ENCODE measurements at places on chromosomes 16 and 17. TPM values are rescaled to one million over a fixed set of nuclear protein-coding genes. Genes with fewer than 3 reads are reported as not detected.

SHISA9 gene
- 24.0 TPM for total RNA-seq

TPSAB1 gene
- 17.7 TPM for total RNA-seq

WFDC1 gene
- 80.8 TPM for total RNA-seq

KRT33A gene
- not detected for total RNA-seq

GRCh38 chr17:20993863-20994778 is 48.7 kb downstream of the USP22 start:
- no peaks in the 10 kb centered on the region for H3K36me3 ChIP-seq
- H3K27me3 ChIP-seq: no peaks in the 10 kb centered on the region
- H3K4me1 ChIP-seq: peaks cover 9% of the 10 kb centered on the region
- no peak overlapping the region for H3K4me3 ChIP-seq
- no peak overlapping the region for H3K27ac ChIP-seq

GRCh38 chr16:87461466-87461991 is 31.3 kb downstream of the ZCCHC14 start:
- peak; percentile 89 for DNase-seq
- H3K4me3 ChIP-seq: no peak overlapping the region
- peaks cover 3% of the 10 kb centered on the region for H3K4me1 ChIP-seq
- peak overlapping the region; percentile 25 for H3K27ac ChIP-seq
- H3K27me3 ChIP-seq: no peaks in the 10 kb centered on the region
- no peaks in the 10 kb centered on the region for H3K36me3 ChIP-seq

DNA sequence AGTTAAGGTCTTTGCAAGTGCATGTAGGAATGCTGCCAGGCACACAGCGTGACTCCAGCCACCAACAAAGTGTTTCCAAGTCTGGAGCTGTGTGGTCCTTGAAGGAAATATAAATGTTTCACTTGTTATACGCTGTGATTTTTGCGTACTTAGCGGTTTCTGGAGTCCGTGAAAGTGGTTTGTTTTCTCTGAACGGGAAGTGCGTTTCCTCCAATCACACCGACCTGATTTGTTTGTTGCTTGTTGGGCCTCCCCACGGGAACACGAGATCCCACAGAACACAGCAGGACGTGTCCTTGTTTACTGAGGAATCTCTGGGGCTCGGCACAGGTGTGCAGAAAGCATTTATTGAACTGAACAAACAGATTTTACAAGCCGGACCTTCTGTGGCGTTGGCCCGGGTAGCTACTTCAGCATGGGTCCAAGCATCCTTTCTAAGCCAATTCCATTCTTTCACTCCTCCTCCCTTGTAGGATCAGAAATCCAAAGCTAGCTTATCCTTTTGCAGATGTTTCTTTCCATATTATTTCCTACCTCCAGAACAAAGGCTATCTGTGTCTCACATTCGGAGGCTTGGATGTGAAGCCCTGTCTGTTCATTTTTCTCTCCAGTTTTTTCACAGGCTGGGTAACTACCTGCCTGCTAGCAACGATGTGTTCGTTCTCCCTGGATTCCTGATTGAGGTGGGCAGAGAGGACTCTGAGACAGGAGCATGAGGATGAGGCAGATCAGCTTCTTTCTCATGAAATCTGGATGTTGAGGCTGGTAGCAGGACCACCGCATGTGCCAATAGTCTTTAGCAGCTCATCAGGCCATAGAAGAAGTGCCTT is 44.6 kb downstream of the ABAT start:
- peaks cover 7% of the 10 kb centered on the region for H3K4me1 ChIP-seq
- H3K4me3 ChIP-seq: no peak overlapping the region
- peak overlapping the region; percentile 39 for H3K27ac ChIP-seq
- H3K27me3 ChIP-seq: no peaks in the 10 kb centered on the region
- no peaks in the 10 kb centered on the region for H3K36me3 ChIP-seq

DNA sequence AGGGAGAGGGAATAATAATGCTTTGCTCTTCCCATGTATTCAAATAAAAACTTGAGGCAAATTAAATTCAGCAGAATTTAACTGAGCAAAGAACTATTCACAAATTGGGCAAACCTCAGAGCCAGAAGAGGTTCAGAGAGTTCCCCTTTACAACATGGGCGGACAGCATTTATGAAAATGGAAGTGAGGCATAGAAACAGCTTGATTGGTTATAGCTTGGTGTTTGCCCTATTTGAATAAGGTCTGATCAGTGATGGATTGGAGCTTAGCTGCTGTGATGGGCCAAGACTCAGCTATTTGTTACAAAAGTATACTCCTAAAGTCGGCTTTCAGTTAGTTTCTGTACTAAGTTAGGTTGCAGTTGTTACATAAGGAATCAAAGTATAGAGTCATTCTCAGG is 63.0 kb downstream of the TMEM100 start:
- H3K4me3 ChIP-seq: no peak overlapping the region
- no peaks in the 10 kb centered on the region for H3K36me3 ChIP-seq
- no peak overlapping the region for H3K27ac ChIP-seq
- H3K27me3 ChIP-seq: no peaks in the 10 kb centered on the region

- no peaks in the 10 kb centered on the region for H3K4me1 ChIP-seq
- H3K4me3 ChIP-seq: no peak overlapping the region
- no peaks in the 10 kb centered on the region for H3K27me3 ChIP-seq
- no peaks in the 10 kb centered on the region for H3K36me3 ChIP-seq
- no peak for DNase-seq
- no peak overlapping the region for H3K27ac ChIP-seq
These were observed 12.9 kb upstream of the MTMR4 start for GRCh38 chr17:58527306-58527705.

DNA sequence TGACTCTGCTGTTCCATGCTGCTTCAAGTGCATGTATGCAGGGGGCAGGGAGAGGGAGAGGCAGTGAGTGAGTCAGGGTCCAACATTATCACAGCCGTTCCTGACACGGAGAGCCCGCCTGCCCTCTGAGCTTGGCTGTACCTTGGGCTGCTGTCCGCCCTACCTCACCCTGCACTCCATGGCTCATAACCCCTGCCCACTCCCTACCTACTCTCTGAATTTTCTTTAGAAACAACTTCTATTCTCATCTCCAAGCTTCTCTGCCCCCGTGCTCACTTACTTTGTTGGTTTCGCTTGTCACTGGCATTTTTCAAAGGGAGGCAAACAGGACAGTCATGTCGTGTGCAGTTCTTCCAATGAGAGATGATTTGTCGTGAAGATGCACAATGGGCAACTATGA is 74.4 kb upstream of the TRAP1 start:
- DNase-seq: no peak
- peaks cover 7% of the 10 kb centered on the region for H3K4me1 ChIP-seq
- H3K36me3 ChIP-seq: peaks cover 6% of the 10 kb centered on the region
- no peak overlapping the region for H3K4me3 ChIP-seq
- no peak overlapping the region for H3K27ac ChIP-seq

GRCh38 chr17:69650881-69651280 is 236.4 kb downstream of the MAP2K6 start:
- H3K27me3 ChIP-seq: no peaks in the 10 kb centered on the region
- no peak overlapping the region for H3K4me3 ChIP-seq
- no peaks in the 10 kb centered on the region for H3K36me3 ChIP-seq
- DNase-seq: no peak

GRCh38 chr16:56877486-56878182 is 12.6 kb downstream of the SLC12A3 start:
- H3K27ac ChIP-seq: no peak overlapping the region
- no peaks in the 10 kb centered on the region for H3K4me1 ChIP-seq
- no peak for DNase-seq
- no peak overlapping the region for H3K4me3 ChIP-seq
- H3K27me3 ChIP-seq: no peaks in the 10 kb centered on the region

- DNase-seq: no peak
- no peaks in the 10 kb centered on the region for H3K36me3 ChIP-seq
- H3K27ac ChIP-seq: no peak overlapping the region
- H3K27me3 ChIP-seq: no peaks in the 10 kb centered on the region
- no peaks in the 10 kb centered on the region for H3K4me1 ChIP-seq
These were observed 86.0 kb downstream of the VAT1L start for GRCh38 chr16:77874347-77874746.

GRCh38 chr16:55411231-55411630 is 67.8 kb upstream of the MMP2 start:
- no peaks in the 10 kb centered on the region for H3K27me3 ChIP-seq
- no peaks in the 10 kb centered on the region for H3K4me1 ChIP-seq
- DNase-seq: no peak
- no peaks in the 10 kb centered on the region for H3K36me3 ChIP-seq
- no peak overlapping the region for H3K4me3 ChIP-seq

DNA sequence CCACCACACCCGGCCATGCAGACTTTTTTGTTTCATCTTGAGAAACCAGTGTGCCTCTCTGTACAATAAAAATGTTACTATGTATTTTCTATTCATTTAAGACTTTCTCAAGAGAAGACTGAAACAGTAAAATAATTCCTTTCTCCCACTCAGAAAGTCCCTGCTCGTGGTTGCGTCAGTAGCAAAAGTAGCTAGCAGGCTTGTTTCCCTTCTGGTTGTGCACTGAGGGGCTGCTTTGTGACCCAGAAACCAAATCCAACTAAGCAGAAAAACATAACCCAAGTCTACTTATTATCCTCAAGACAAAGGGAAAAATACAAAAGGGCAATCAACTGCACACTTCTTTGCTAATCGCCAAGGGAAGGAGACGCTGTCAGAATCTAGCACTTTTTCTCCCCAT is 3.4 kb upstream of the PNPO start:
- no peak for DNase-seq
- no peaks in the 10 kb centered on the region for H3K36me3 ChIP-seq
- no peak overlapping the region for H3K4me3 ChIP-seq
- peaks cover 4% of the 10 kb centered on the region for H3K4me1 ChIP-seq

- peak within 1 kb of the TSS; percentile 89 for H3K4me3 ChIP-seq
- peak within 1 kb of the TSS; percentile 97 for H3K27ac ChIP-seq
- H3K27me3 ChIP-seq: no peaks in the 10 kb centered on the region
- H3K36me3 ChIP-seq: no peaks in the 10 kb centered on the region
- DNase-seq: peak; percentile 61
- no peaks in the 10 kb centered on the region for H3K4me1 ChIP-seq
These were observed at the start of gene MED13 for GRCh38 chr17:62064791-62065563. Gene MED13 (minus strand): TSS chr17:62065278. CDS start chr17:62065205, 73 bp downstream.

DNA sequence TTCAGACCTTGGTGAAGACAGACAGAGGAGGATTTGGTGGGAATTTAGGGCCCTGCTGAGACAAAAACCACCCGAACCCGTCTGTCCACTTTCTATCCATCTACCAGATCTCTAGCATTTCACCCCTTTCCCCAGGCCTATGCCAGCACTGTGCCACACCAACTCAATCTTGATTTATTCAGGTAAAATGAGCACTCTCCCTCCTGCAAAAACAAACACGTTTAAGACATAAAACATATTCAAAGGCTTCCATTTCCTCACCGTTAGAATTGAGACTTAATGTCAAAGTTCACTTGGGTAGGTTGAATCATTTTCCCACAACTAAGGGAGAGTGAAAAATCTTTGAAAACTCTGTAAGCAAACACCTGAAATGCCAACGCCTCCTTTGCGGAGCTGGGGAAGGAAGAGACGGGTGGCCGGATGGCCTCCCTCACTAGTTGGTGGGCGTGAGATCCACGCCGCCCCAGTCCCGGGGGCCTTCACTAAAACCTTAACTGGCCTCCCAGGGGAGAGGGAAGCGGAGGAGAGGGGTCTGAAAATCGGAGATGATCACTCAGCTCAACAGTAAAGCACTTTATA is 862 bp downstream of the DCAKD start:
- no peaks in the 10 kb centered on the region for H3K36me3 ChIP-seq
- H3K27ac ChIP-seq: peak overlapping the region; percentile 92
- H3K27me3 ChIP-seq: no peaks in the 10 kb centered on the region
- H3K4me1 ChIP-seq: peaks cover 7% of the 10 kb centered on the region
- H3K4me3 ChIP-seq: peak overlapping the region; percentile 53

GRCh38 chr16:87180069-87180468 is 137.1 kb downstream of the C16orf95 start:
- no peak overlapping the region for H3K27ac ChIP-seq
- H3K36me3 ChIP-seq: no peaks in the 10 kb centered on the region
- H3K4me1 ChIP-seq: no peaks in the 10 kb centered on the region
- H3K27me3 ChIP-seq: peaks cover 4% of the 10 kb centered on the region

DNA sequence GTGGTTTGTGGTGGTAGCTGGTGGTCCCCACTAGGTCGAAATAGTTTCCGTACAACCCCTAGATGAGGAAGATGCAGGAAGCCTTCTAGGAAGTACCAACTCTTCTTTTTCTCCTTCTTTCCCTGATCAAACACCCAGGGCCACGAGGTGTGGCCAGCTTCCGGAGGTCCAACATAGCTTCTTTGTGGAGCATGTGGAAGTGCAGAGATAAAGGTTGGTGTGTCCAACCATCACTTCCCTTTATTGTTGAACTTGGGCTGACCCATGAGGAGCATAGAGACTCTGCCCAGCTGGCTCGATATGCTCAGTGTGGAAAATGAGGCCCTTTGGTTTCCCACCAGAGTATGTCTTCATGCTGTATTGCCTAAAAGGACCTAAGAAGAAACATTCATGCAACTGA is 6.3 kb upstream of the RGS9 start:
- H3K4me1 ChIP-seq: no peaks in the 10 kb centered on the region
- H3K36me3 ChIP-seq: no peaks in the 10 kb centered on the region
- H3K27me3 ChIP-seq: no peaks in the 10 kb centered on the region
- DNase-seq: no peak
- H3K27ac ChIP-seq: no peak overlapping the region

DNA sequence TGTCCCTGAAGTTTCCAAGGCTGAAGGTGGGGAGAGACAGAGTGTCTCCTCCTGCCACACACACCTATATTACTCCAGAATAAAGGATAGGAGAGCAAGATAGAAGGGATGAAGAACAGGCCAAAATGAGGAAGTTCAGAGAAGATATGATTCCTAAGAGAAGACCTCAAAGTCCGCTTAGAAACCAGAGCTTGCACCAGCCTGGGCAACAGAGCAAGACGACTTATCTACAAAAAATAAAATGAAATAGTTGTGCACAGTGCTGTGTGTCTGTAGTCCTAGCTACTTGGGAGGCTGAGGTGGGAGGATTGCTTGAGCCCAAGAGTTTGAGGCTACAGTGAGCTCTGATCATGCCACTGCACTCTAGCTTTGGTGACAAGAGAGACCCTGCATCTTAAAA is 128.2 kb downstream of the HS3ST3B1 start:
- no peak for DNase-seq
- H3K27me3 ChIP-seq: no peaks in the 10 kb centered on the region
- no peaks in the 10 kb centered on the region for H3K4me1 ChIP-seq
- H3K36me3 ChIP-seq: no peaks in the 10 kb centered on the region
- no peak overlapping the region for H3K4me3 ChIP-seq

DNA sequence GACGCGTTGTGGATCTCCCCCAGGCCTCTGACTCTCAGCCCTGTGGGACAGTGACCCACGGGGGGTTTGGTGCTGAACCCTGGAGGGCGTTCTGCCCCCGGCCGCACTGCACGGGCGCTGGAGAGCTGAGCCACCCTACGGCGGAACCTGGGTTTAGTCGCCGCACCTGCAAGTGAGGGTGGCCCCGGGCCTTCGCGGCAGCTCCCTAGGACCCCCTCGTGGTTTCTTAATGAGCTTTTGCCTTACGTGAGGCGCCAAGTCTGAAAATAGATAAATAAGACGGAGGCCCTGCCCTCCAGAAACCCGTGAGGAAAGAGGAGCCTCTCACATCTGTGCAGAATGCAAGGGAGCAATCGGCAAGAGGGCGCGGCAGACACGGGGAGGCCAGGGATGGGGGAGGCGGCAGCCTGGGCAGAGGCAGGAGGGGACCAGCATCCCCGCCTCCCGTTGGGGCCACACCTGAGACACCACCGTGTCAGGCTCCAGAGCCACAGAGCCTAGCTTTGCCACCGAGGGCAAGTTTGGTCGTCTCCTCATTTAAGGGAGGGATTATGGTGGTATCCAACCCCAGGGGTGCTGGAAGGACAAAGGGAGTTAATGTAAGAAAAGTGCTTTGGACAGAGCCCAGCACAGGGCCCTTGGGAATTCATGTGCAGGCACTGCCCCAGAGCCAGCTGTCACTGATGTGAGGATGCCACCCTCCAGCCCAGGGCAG is 153.2 kb upstream of the CHMP6 start:
- H3K27me3 ChIP-seq: no peaks in the 10 kb centered on the region
- no peak for DNase-seq
- H3K4me1 ChIP-seq: no peaks in the 10 kb centered on the region

Measured in prostate gland (tissue), 2 donors.